Activated T-cell treated with anti-CD3 and anti-CD28 coated beads for 4 hours (primary cell): ENCODE measurements at places on chromosomes 2 and 18.

GRCh38 chr2:128544321-128545037 lies 225.8 kb upstream of the HS6ST1 start:
- DNase-seq, result no peak

DNA sequence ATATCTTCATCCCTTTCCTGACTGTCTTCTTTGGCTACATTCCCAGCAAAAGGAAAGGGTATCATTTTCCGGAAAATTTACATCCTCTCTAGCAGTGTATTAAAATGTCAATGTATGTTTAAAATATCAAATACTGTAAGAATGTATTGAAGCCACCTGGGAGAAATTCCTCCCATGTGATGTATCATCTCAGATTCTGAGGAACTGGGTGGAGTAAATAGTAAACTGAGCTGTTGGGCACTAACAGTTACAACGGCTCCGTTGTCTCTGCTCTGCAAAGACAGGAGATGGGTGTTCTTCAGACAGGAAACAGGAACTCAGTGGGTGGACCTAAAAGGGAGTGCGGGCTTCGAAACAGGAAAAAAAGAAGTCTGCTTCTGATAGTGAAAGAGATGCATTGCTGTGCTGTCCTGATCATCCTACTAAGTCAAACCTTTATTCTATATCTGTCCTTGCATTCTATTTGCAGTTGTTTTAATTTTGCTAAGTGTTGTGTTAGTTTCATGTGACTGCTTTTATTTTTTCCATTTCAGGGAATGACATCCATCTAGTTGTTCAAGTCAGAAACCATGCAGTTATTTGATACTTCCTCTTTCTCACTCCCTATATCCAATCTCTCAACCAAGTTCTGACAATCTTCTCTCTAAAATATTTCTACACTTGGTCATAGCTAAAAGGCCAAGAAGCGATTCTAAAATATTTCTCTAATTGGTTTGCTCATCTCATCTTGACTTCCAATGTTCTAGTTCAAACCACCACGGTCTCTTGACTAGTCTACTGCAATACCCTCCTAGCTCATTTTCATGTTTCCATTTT lies 19.4 kb downstream of the DOK1 start:
- no peak for DNase-seq

DNA sequence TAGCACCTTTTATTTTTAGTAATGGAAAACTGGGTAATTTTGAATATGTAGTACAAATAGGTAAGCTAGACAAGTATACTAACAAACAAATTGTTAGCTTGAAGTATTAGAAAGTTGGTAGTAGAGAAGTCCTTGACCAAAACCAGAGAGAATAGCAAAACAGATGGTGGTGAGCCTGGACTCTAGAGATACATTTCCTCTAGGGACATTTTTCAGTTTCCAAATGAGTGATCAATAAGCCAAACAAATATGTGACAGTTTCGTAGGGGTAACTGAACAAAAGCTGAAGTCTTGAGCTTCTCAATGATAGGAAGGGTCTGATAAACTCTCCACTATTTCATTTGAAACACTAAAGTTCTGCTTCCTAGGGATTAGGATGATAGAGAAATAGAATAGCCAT lies 692.0 kb upstream of the FAM98A start:
- DNase-seq, result no peak

DNA sequence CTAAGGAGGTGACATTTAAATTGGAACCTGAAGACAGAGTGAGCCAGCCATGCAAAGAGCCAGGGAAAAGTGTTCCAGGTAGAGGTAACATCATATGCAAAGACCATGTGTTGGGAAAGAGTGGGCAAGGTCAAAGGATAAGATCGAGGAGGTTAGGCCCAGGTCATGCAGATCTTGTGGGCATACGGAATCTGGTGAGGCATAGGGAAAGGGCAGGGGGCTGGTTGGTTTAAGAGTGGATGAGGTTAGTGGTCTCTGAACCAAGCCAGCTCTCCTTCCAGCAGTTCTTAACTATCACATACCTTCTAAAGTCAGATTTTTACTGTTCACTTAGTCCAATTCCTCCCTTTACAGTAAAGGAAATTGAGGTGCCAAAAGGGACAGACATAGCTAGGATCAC lies 3.0 kb downstream of the ANKRD53 start:
- no peak for DNase-seq

- DNase-seq, result no peak
Observed at GRCh38 chr2:205771666-205772065, 89.4 kb downstream of the NRP2 start.

- no peak for DNase-seq
Observed at GRCh38 chr2:32847734-32848133, 99.0 kb upstream of the LTBP1 start.

- no peak for DNase-seq
Observed at GRCh38 chr2:190978389-190979053, 35.5 kb downstream of the STAT1 start.

DNA sequence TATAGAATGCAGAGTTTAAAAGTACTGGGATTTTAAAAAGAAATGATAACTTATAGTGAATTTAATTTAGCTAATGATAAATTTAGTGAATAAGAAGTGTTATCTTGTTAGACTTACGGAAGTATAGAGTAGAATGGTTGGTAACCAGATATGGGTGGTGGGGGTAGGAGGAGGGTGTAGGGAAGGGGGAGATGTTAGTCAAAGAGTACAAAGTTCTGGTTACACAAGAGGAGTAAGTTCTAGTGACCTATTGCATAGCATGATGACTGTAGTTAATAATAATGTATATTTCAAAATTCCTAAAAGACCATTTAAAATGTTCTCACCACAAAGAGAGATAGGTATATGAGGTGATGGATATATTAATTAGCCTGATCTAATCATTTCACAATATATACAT lies 184.8 kb upstream of the STON1 start:
- no peak for DNase-seq

DNA sequence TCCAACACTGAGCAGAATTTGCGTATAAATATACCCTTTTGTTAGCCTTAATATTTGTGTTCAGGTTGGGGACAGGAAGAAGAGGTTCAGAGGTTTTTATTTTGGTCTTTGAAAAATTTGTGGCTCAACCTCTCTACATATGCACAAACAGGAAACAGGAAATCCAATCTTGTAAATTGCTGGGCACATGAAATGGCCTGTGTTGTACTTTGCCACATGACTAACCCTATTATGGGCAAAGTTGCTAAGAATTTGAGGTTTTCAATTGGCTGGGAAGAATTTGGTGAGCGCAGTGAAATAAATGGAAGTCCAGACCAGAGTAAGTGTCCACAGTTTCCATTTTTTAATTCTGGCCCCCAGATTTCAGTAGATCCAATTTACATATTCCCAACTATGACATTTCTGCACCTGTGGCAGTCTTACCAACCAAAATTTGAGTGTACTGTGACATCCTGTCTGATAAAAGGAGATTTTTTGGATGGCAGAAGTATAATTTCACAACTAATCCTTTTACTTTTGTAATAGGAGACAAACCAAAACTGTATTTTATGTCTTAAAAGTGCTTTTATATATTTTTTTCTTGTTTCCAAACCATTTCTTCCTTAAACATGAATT lies 63.6 kb downstream of the COX7A2L start:
- no peak for DNase-seq

DNA sequence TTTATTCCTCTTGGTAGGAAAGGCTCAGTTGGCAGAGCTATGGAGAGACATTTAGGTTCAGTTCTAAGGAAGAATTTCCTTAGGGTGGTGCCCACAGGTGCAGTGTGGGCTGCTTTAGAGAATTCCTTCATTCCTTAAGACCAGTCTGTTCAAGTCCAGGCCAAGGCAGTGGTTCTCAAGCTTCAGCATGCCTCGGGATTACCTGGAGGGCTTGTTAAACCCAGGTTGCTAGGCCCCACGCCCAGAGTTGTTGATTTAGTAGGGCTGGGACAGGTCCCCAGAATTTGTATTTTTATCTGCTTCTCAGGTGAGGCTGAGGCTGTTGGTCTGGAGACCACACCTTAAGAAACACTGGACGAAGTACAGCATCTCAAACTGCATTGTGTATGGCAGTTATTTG lies 68.9 kb downstream of the CERS6 start:
- DNase-seq, result no peak

- DNase-seq, result no peak
Observed at GRCh38 chr18:23356915-23357601, 96.0 kb upstream of the RIOK3 start.

DNA sequence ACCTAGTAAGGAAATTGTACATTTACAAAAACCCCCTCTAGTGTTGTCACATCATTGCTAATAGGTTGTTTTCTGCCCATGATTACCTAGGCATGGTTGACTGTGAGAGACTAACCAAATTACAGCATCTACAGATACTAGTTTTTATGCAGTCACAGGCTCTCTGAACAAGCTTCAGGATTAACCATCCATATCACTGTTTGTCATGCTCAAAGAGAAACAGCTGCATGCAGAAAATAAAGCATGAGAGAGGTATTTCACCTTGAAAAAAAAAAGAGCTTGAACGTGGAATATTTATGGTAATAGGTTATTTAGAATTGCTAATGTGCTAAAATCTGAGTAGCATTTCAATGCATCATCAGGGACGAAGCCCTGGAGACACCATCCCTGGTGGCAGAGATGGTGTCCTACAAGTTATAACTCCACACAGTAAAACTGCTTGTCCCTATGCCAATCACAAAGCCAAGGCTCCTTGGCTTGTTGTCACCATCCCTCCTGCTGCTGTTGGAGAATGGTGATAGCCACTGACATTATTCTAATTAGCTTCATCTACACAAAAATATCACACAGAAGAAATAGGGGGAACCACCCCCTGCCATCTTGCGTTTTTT lies 5.4 kb downstream of the NEB start:
- no peak for DNase-seq

- no peak for DNase-seq
Observed at GRCh38 chr2:103364177-103364576, 602.3 kb downstream of the TMEM182 start.

DNA sequence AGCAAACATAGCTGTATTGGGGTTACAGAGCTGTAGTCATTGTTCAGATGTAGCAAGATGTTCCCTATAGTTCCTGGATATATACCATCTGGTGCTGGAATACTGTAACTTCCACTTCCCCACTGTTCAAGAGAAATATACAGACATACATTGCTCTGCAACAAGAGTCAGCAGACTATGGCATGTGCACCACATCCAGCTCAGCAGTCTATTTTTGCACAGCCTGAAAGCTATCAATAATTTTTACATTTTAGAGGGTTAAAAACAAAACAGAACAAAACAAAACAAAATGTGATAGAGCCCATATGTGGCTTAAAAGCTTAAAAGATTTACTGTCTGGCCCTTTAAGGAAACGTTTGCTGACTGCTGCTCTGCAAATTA lies 31.8 kb upstream of the VIT start:
- DNase-seq, result no peak

DNA sequence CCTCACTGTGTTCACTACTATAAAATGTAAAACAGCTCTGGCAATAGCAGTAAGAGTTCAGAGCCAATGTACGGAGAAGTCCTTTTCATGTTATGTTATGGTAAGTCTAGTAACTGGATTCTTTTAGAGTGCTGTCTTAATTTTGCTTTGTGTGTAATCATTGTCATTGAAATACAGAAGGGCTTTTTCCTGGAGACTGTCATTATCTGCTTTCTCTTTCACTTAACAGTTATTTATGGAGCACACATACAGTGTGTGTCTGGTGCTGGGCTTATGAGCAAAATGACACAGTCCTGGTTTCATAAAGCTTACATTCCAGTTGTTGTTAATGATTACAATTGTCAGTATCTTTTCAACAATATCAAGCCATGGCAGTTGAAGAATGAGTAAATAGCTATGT lies 95.5 kb downstream of the CCDC102B start:
- DNase-seq, result no peak

DNA sequence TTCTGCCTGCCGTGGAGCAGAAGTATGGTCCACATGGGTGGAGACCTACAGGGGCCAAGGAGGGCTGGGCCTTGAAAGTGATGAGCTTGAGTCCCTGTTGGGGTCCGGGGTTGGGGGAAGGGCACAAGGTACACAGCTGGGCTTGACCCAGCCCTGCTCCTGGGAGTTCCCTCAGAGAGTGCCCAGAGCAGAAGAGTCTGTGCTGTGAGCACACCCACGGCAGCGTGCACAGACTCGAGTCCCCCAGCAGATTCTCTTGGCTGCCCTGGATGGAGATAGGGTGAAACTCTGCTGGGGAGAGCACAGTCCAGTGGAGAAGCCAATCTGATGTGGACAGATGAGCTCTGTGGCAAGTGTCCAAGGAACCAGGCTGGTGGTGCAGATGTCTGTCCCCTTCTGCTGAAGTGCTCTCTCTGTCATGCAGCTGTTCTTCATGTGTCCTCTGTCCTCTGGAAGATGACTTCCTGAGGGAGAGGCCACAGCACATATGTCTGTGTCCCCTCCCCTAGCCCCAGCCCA lies 27.5 kb downstream of the INPP4A start:
- no peak for DNase-seq

DNA sequence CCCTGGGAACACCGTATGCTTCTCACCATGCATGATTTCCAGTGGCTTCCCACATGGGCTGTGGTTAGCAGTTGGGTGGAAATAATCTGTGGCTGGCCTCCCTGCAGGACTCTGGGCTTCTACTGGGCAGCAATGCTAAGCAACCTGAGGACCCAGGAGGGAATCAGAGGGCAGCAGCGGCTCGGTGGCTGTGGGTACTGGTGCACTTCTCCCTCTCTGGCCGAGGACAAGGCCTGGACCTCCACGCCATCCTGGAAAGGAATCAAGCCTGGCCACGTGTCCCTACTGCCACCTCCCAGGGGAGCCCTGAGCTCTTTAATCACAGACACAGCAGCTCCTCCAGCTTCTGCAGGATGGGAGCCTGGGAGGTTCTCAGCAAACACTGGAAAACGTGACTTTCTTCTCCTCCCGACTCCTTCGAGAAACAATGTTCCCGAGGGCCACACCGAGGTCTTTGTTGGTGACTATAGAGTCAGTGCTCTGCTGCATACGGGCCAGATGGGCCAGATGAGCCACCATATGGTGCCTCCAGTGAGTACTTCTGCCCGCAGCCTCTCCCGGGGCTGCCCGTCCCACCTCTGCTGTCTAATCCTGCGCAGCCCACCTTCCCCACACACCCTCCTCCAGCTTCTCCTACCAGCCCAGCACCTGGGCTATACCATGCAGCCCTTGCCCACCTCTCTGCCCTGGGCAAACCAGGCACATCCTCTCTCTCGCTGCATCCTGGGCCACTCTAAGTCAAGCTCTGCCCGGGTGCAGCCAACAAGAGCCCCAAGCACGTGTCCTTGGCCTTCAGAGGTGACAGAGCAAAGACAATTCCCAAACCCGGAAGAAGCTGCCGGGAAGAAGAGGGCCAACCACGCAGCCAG lies 42.8 kb upstream of the OTOS start:
- no peak for DNase-seq
